ENCODE measurements at places on chromosomes 4 and X.

DNA sequence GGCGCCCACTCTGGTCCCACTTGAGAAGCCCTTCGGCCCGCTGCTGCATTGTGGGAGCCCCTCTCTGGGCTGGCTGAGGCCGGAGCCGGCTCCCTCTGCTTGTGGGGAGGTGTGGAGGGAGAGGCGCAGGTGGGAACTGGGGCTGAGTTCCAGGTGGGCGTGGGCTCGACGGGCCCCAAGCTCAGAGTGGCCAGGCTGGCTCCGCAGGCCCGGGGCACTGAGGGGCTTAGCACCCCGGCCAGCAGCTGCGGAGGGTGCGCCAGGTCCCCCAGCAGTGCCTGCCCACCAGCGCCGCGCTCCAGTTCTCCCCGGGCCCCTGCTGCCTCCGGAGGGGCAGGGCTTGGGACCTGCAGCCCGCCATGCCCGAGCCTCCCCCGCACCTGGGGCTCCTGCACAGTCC is 65.2 kb upstream of the SMIM10 start:
- DNase-seq, result no peak

GRCh38 chr4:164904336-164904735 is 27.4 kb downstream of the APELA start:
- no peak for DNase-seq

GRCh38 chrX:71366674-71367256 is 608 bp downstream of the TAF1 start:
- no peak for DNase-seq

GRCh38 chrX:136318156-136318555 is 17.4 kb downstream of the ADGRG4 start:
- no peak for DNase-seq

DNA sequence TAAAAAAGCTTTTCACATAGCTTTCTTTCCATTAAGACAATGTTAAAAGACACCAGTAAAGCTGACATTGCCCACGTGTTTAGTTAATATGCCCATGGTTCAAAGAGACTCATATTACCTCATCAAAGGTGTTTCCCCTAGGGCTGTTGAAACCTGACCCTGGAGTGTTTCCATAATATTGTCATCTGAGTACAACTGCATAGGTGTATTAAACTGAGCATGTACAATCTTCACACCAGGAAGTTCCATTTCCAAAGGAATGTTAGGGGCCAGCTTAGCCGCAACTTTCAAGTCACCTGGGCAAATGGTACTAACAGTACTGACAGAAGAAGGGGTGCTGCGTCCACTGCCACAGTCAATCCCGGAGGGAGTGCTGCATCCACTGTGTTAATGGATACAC is 27.1 kb downstream of the PDLIM3 start:
- DNase-seq, result no peak

DNA sequence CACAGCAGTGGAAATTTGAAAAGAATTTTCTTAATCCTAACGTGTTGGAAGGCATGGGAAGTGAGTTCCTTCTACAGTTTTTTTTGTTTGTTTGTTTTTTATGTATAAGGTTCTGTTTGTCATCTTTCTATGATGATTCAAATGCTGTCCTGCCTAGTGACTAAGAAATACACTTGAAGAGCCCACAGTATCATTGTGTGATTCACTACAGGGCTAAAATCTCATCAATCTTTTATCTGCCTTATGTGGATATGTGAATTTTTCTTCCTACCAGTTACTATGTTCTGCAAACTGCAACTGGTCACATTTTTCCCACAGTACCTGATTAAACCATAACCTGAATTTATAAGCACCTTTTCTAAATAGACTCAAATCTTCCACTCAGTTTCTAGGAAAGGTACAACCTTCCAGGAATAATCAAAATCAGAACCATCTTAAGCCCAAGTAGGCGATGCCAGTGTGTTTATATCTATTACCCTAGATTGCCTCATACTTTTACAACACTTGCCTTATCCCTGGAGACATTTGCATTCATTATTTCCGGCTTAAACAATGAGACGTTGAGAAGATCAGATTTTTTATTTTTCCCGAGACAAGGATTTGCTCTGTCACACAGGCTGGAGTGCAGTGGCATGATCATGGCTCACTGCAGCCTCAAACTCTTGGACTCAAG is 214.6 kb upstream of the GALNT7 start:
- DNase-seq, result no peak

DNA sequence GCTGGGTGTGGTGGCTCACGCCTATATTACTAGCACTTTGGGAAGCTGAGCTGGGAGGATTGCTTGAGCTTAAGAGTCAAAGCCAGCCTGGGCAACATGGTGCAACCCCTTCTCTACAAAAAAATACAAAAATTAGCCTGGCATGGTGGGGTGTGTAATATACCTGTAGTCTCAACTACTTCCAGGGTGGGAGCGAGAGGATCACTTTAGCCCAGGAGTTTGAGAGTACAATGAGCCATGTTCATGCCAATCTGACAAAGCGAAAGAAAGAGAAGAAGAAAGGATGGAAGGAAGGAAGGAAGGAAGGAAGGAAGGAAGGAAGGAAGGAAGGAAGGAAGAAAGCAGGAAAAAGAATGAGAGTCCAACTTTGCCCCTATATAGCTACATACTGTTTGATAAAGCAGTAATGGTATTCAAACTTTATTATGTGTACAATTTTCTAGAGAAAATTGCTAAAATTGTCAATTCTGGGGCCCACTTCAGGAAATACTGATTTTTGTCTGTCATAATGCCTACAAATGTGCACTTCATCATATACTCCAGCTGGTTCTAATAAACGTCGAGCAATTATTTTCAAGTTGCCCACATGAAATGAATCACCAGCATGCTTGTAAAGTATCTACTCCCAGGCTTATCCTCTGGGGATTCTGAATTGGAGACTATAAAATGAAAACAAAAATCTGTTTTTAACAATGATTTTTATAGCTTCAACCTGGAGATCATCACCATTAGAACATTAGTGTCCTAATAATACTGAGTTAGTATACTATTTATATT is 132.3 kb downstream of the NDST4 start:
- DNase-seq, result no peak

GRCh38 chr4:89617317-89617716 is 219.6 kb downstream of the SNCA start:
- no peak for DNase-seq

- DNase-seq, result no peak
Observed at GRCh38 chr4:130591091-130591490, 1495.1 kb downstream of the C4orf33 start.

DNA sequence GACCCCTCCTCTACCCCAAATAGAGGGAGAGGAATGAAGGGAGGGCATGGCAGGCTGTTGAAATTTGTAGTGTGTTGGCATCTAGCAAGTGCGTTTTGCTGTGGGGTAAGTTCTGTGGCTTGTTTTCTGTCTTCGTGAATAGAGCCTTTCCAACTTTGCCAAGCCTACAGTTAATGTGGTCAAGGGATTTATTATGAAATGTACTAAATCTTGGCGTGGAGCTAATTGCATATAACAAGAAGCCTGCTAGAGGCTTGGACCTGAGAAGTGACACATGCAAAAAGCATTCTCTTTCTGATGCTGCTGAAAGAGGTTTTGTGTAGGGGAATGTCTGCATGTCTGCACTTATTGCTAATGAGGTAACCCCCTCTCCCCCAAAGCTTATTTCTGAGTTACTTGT is 132.2 kb downstream of the BMPR1B start:
- DNase-seq, result peak; percentile 72

- DNase-seq, result no peak
Observed at GRCh38 chr4:128256539-128256938, 31.1 kb downstream of the PGRMC2 start.

GRCh38 chr4:28378109-28378830 is 1517.6 kb downstream of the STIM2 start:
- no peak for DNase-seq

GRCh38 chrX:42366181-42366580 is 411.8 kb downstream of the PPP1R2C start:
- DNase-seq, result no peak

DNA sequence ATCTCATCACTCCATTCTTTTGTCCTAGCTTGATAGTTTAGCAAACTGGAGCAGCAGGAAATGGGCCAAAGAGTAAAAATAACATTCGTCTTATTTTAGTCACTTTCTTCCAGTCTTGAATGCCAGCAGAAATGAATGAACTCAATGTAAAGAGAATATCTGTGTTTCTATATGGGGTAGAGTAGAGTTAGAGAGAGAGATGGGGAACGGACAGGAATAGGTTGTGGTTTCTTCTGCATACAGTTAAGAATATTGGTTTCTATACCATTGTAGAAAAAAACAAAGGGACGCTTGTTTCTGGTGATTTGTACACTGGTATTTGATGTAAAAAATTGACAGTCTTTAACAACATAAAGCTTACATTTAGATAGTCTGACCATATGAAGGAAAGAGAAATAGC is 8.9 kb downstream of the GPR174 start:
- no peak for DNase-seq

DNA sequence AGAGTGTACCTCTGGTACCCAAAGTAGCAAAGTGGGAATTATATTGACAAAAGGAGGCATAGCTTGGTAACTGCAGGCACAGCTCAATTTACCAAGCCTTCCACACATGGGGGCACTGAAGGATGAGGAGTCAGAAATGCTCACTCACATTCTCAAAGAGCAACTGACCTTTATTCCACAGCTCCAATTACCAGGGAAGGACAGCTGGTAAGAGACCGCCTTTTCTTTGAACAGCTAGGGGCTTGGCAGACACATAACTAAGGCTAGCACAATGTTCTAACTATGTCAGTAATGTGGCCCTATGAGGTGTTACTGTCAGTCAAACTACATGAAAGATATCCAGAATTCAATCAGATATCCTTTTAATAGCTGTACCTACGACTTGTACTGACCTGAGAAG is 20.5 kb upstream of the STS start:
- DNase-seq, result no peak

- DNase-seq, result no peak
Observed at GRCh38 chr4:148288448-148288847, 153.8 kb downstream of the NR3C2 start.

GRCh38 chr4:130534651-130535050 is 1438.7 kb downstream of the C4orf33 start:
- no peak for DNase-seq

DNA sequence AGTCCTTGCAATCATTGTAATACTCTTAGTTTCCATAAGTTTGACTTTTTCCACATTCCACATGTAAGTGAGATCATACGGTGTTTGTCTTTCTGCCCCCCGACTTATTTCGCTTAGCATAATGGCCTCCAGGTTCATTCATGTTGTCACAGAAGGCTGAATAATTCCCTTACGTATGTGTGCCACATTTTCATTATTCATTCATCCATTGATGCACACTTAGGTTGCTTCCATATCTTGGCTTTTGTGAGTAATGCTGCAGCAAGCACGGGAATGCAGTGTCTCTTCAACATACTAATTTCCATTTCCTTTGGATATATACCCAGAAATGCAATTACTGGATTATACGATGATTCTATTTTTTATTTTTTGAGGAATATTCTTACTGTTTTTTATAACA is 22.0 kb upstream of the VEGFC start:
- DNase-seq, result peak; percentile 67

DNA sequence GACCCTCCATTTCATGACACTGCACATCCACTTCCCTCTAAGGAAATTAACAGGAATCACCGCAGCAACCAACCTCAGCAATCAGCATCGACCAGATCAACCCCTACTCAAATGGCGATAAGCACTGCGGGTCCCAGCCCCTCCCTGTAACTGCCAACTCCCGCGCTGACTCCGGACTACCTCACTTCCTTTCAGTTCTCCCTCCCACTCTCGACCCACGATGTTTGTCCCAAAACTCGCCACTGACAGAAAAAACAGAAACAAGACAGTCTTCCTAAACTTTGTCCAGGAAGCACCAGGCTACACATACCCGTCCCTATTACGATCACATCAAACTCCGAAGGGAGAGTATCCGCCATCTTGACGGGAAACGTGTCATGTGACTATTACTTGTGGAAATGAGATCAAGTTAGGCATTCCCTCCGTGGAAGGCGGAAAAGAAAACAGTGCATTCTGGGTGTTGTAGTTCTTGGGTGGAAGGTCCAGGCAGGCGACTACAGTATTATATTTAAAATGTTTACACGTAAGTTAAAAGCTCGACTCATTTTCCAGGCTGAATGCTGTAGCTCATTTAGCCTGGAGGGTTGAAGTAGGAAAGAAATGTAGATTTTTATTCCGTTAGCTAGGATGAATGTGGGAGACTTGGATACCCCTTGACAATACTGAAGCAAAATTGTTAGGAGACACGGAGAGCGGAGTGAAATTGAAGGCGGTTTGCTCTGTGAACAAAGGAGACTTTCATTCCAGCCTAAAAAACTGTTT is at the start of gene CHM:
TSS of gene CHM (minus strand) at position 385 of the 762 bp plus-strand sequence. CDS start at position 359, 26 bp downstream.
- peak; percentile 53 for DNase-seq

DNA sequence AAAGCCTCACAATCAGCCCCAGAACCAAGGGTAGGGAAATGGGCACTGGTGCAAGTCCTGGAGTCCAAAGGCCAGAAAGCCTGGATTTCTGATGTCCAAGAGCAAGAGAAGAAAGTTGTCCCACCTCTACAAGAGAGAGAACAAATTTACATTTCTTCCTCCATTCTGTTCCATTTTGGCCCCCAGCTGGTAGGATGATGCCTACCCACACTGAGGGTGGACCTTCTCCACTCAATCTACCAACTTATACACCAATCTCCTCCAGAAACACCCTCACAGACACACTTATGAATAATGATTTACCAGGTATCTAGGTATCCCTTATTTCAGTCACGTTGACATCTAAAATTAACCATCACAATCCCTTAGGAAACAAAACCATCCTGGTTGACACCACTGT is 367.8 kb upstream of the GRIA3 start:
- no peak for DNase-seq

GRCh38 chrX:41594634-41595033 is 94.1 kb upstream of the GPR34 start:
- no peak for DNase-seq

DNA sequence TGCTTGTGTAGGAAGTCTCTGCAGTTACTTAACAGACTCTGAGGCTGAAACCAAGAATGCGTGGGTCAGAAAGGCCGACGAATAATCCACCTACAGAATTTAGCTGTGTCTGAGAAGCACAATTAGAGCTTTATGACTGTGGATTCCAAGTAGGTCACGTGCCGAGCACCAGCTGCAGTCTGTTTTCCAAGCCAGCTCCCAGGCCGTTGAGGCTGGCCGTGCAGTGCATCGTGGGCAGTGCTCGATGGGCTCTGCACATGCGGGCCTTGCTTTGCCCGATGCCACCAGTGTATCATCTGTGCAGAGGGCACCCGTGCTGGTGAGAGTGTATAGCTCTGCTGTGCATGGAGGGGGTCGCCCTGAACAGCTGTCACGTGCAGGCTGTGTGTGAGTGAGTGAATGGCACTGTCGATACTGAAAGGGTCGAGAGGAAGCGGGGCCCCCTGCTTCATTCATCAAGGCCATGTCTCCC is 67.5 kb upstream of the CLDN34 start:
- DNase-seq, result peak; percentile 71

GRCh38 chrX:6768881-6769280 is 234.0 kb upstream of the VCX3A start:
- DNase-seq, result no peak

Data from AG09309 (cell line).